DMS153 (cell line): ENCODE measurements at places on chromosomes 3 and 15.

- no peak for DNase-seq
These were observed 26.4 kb upstream of the LRIG1 start for GRCh38 chr3:66527246-66527645.

GRCh38 chr15:89760303-89761008, 9.4 kb upstream of the MESP1 start:
- no peak for DNase-seq

GRCh38 chr3:90062016-90062415, 954.6 kb downstream of the EPHA3 start:
- DNase-seq, result no peak

DNA sequence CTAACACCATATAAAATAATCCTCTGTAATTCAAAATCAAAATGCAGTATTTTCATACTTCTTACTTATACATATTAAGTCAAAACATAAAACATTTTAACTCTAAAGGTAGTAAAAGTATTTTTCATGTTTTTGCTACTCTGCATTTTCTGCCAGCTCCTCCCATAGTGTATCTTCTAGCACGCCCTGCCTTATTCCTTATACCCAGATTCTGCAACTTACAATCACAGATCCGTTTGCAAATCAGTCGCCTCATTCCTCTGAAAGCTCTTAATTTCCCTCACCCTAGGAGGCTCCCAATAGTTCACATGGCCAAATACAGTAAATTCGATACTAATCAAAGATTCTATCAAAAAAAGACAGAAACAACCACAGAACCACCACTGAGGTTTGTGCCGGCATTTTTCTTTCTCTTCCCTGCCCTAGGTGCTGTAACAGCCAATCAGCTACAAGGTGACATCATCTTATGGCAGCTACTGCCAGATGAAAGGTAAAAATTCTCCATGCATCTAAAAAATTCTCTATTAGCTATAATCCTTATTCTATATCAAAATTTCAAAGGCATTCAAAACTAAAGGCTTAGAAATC, 72.9 kb downstream of the CLASP2 start:
- DNase-seq, result no peak

DNA sequence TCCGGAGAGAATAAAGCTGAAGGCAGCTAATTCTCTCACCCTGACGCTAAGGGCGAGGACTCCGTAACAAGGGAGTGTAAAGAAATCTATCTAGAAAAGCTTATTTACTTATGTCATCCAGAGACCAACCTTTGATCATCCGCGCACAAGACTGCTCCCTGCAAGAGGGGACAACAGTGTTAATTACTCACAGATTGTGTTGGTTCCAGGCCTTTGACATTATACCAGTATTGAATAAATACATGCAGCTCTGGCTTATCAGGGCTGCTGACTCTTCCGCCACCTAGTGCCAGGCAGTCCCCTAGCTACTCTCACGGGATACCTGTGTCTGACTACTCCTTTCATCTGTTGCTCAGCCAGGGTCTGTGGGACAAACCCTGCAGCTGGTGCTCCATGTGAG, 211.7 kb downstream of the DTWD1 start:
- no peak for DNase-seq

GRCh38 chr3:9727041-9727595, 4.4 kb upstream of the BRPF1 start:
- no peak for DNase-seq

- DNase-seq, result no peak
These were observed 13.5 kb downstream of the HIGD1A start for GRCh38 chr3:42790714-42791229.

DNA sequence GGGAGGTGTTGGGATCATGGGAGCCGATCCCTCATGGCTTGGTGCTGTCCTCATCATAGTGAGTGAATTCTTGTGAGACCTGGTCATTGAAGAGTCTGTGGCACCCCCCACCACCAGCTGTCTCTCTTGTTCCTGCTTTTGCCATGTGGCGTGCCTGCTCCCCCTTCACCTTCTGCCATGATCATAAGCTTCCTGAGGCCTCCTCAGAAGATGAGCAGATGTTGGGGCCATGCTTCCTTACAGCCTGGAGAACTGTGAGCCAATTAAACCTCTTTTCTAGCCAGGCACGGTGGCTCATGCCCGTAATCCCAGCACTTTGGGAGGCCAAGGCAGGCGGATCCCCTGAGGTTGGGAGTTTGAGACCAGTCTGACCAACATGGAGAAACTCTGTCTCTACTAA, 37.0 kb upstream of the CGNL1 start:
- no peak for DNase-seq

GRCh38 chr3:56753206-56753820, 48.4 kb downstream of the ARHGEF3 start:
- no peak for DNase-seq

- DNase-seq, result no peak
These were observed 129.4 kb downstream of the UACA start for GRCh38 chr15:70633991-70634390.

DNA sequence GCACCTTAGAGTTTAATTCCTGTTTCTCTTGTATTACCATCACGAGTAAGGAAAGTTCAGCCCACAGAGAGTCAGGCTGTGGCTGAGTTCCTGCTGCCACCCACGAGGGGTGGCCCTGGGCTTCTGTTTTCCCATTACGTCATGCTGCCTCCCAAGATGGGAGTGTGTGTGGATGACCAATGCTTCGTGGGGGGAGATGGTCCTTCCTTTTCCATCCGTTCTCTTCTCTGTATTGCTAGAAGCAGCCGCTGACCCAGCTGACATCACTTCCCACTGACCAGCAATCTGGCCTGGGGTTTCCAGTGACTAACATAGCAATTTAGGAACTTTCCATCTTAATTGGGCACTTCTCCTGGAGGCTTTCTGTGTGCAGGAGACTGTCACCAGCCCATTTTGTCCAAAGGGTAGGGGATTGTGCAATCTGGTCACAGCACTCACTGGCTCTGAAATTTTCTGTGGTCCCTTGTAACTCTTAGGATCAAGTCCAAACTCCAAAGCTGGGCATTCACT, 9.3 kb downstream of the IRAK2 start:
- DNase-seq, result no peak

DNA sequence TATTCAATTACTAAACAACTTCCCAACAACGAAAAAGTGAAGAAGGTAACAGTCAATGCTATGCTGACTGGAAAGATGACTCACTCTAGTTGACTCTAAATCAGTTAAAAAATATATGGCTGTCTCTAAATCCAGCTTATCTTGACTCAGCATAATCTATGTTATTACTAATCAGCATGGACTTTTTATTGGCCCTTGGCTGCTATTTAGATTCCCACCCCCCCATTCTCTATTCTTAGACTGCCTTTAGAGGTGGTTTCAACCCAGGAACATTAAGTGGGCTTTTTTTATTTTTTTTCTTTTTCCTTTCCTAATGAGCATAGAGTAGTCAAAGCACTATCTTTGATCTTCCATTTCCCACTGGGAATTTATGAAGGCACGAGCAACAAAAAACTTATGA, 1.9 kb downstream of the PCOLCE2 start:
- DNase-seq, result no peak

- DNase-seq, result peak; percentile 8
These were observed 27.7 kb downstream of the CRTC3 start for GRCh38 chr15:90557186-90558084.

- no peak for DNase-seq
These were observed 8.4 kb downstream of the ACSBG1 start for GRCh38 chr15:78225783-78226541.

DNA sequence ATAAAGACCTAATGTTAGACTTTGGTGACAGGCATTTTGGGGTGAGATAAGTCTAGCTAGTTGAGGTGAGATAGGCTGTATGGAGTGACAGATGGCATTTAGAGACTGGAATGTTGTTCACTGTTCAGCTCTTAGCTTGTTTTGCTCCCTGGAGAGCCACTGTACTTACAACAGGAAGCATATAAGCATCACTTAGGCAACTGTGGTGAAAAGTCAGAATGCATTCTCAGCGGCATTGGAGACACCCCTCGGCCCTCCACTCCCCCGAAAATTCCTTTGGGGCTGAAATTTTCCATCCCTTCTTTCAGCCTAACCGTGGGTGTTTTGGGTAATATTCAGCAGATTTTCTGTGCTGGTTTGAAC, 73.4 kb downstream of the SLCO3A1 start:
- DNase-seq, result no peak

- no peak for DNase-seq
These were observed 49.9 kb downstream of the FNDC3B start for GRCh38 chr3:172089250-172089649.

DNA sequence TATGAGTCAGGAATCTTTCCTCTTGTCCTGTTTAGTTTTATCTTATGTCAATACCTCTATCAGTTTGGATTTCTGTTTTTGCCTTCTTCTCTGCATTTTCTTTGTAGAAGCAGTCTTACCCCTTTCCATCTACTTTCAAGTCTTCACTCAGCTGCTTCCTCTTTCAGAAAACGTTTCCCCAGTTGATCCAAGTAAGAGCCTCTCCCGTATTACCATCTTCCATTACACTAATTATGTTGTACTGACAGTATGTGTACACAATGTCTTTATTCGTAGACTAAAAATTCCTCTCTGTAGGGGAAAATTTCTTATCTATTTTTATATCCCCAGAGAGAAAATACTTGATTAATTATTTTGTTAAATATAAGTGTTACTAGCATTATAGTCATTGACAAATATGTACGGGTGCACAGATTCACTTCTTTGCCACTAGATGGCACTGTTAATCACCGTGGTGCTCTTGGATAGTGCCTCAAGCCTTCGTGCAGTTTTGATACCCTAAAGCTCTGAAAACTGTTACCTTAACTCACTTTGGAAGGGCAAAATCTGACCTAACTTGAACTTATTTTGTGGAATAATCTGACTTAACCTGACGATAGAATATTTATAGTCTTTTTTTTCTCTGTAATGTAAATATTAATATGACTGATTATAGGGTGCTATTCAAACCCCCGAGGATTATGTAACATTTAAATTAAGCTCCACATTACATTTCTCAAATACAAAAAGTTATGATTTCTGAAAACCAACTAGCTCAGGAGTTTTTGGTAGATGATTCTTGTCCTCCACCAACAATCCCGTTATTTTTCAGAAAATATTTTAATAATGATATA, 74.2 kb upstream of the POU1F1 start:
- peak; percentile 35 for DNase-seq

DNA sequence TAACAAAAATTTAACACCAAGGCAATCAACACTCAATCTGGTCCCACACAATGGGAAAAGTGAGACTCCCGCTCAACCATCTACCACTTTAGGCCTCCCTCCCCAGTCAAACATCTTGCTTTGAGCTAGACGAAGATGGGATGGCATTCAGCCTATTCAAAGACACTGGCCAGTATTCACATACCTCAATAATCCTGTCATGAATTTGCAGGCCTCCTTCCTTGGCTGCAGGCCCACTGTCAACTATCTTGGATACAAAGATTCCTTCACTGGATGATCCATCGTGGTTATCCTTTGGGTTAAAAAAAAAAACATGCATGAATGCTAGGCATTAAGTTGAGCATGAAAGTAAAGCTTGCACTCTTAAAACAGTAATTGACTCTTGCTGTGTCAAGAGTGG, 22.6 kb downstream of the PDZRN3 start:
- DNase-seq, result no peak

DNA sequence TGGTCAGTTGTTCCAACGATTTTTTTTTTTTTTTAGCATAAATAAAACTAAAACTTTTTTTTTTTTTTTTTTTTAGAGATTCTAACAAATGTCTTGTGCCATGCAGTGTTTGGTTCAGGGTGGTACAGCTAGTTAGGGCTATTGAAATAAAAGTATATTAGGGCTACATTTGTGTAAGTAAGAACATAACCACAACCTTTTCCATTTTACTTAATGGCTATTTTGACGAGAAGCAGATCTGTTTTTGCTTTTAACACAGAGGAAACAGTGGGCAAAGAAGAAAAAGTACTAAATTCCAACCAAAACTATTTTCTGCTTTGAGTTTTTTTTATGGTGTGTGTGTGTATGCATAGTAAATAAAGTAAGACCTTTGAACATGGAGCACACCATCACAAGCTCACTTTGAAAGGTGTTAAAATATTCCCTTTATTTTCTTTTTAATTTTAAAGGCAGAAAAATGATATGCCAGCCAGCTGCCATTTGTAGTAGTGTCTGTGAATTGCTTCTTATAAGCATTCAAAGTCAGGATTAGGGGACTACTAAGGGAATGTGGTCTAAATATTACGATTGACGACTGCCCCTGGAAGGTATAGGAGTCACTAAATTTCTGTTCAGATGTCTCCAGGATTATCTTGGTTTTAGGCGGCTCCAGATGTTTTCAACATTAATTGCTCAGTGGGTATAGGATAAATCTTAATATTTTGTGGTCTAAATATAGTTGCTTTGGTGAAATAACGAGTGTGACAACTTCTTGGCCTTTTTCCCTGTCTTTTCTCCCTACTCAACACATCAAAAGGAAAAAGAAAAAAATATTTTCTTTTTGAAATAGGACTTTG, 3.1 kb downstream of the RARB start:
- DNase-seq, result no peak

DNA sequence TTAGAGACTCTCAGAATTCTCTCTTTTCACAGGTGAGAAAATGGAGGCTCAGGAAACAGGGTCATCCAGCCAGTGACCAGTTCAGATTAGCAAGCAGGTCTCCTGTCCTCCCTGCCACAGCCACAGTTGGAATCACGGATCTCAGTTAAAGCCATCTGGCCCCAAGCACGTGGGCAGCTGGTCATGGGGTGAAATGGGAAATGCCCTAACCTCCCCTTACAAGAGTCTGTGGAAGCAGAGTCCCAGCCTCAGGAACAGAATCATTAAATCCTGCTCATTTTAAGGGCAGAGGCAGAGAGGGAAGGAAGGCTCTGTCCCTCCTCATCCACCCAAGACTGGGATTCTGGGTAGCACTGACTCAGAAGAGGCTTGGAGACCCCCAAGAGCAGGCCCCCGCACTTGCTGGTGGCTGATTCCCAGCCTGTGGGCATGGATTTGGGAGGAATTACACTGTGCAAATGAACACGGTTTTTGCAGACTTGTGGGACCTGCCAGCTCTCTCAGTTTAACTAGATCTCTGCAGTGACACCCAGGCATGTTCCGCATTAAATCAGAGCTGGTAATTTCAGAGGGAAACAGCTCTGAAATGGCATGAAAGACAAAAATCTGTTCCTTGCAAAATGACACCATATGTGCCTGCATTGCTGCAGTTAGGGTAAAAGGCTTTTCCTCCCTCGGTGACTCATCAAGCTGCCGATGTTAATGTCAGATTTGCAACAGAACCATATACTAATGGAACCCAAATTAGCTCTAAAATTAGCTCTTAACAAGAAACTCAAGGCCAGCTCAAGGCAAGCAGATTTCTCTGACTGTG, 89.0 kb downstream of the BDH1 start:
- DNase-seq, result no peak

DNA sequence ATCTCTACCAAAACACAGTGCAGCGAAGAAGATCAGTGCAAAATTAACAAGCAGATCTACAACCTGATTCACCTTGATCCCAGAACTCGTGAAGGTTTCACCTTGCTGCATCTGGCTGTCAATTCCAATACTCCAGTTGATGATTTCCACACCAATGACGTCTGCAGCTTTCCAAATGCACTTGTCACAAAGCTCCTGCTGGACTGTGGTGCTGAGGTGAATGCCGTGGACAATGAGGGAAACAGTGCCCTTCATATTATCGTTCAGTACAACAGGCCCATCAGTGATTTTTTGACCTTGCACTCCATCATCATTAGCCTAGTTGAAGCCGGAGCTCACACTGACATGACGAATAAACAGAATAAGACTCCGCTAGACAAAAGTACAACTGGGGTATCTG, 13.2 kb downstream of the FEM1B start:
- no peak for DNase-seq
